ENCODE measurements at places on chromosomes 6 and 20.
A peak's percentile ranks its signal among the peaks of the same experiment; 100 is the strongest.

GRCh38 chr6:21393441-21394165 is 199.9 kb upstream of the SOX4 start:
- no peak for DNase-seq

DNA sequence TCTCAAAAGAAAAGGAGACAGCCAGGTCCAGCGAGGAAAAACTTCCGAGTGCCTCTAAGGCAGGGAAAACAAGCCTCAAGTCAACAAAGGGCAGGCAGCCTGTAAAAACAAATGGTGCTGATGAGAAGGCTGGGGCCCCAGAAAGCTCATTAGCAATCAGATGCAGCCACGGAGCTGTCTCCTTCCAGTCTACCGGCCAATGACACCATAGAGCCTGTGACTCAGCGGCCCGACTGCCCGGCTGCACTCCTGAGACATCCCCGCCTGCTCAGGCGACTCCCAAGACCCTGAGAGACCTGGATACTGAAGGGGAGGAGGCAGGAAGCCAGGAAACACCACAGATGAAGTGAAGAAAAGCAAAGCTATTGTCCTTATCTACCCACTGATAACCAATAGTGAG is 120.1 kb upstream of the HDDC2 start:
- DNase-seq: no peak

GRCh38 chr20:62454904-62455636 is 20.7 kb downstream of the GATA5 start:
- no peak for DNase-seq

DNA sequence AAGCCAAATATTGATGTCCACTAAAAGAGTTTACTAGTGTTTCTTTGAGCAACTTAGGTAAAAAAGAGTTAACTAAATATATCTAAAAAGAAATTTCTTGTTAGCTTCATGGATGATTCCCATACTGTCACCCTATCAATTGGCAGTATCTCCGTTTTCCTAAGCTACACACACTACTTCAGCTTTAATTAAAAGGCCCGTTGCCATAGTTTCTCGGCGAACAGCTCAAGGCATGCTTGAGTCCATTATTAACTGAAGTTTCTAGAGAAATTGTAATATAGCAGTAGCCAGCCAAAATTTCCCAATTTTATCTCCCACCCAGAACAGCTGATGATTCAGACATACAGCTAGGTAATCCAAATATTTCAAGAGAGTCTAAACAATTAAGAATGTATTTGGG is 20.0 kb upstream of the BEND6 start:
- DNase-seq: no peak

- DNase-seq: no peak
Observed at GRCh38 chr6:73290435-73290834, 27.4 kb upstream of the KHDC1 start.

DNA sequence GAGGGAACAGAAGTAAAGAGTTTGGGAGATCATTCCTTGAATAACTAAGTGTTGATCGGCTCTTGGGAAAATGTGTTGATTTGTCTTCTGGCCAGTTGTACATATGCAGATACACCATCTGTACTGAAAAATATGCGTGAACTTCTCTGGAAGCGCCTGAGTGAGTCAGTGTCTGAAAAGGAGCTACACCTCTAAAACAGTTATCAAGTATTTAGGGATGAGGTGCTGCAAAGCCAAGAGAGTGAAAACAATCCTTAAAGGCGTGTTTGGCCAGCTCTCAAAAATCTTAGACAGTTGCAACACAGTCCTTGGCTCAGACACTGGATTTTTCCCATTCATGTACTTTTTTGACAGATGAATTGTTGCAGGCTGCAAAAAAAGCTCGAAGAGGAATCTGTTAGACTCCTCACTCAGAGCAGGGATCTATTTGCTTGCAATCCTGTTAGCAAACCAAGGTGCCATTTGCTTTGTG is 61.3 kb downstream of the BMP6 start:
- DNase-seq: no peak

- DNase-seq: peak; percentile 4
Observed at GRCh38 chr6:111210194-111210728, 123.0 kb downstream of the SLC16A10 start.

- no peak for DNase-seq
Observed at GRCh38 chr6:151291722-151292059, 51.9 kb downstream of the AKAP12 start.

DNA sequence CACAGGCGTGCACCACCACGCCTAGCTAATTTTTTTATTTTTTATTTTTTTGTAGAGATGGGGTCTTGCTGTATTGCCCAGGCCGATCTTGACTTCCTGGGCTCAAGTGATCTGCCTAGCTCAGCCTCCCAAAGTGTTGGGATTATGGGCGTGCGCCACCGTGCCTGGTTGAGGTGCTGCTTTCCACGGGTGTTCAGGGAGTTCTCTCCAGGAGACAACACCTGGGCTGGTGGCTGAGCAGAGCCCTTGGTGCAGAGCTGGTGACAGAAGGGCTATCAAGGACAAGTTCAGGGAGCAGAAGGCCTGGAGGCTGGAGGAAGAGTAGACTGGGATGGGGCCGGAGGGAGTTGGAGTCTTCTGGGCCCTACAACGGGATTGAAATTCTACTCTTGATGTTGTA is 34.6 kb downstream of the TFAP2C start:
- no peak for DNase-seq

- DNase-seq: no peak
Observed at GRCh38 chr6:37135835-37136694, 33.9 kb upstream of the PIM1 start.

DNA sequence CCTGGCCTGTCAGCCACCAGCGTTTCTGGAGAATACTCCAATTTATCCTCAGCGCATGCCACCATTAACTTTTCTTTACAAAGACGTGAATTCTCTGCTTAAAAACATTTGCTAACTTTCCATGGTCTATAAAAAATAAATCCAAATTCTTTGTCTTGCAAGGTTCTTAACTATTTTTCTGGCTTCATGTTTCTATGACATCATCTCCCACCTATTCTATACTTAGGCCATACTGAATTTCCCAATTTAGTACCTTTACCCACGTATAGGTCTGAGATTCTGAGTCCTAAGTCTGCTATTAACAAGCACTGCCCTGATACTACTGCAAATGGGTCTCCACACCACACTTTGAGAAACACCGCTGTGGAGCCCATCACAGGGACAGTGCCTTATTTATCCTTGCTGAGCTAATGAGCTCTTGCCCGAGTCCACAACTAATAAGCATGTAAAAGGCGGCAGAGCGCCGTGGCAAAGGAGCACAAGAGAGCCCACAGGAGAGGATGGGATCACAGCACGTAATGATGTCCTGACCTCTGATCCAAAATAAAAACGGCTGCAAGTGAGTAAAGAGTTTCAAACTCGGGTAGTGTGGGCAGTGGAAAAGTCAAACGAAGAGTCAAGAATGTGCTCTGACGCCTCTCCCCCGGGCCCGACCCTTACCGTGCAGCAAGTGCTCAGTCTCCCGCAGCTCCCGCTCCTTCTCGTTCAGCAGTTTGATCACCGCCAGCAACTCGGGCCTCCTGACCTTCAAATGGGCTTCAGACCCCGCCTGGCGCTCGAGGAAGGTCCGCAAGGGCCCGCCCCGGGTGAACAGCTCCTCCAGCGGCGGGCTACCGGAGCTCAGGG is 519 bp downstream of the MTRF1L start:
- no peak for DNase-seq

DNA sequence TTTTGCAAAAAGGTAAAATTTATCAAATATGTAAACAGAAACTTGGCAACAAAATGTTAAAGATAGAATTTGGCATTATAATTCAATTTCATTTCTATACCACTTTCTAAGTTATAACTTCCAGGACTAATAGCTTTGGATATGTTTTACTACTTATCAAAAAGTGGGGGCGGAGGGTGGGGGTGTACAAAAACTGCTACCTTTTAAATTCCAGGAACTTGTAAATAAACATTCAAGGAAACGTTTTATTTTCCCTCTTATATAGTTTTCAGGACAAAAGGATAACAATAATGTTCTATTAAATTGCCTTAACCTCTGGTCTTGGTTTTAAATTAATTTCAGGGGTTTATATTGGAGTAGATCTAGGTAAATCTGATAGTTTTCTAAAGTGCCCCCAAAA is 103.8 kb downstream of the DST start:
- DNase-seq: no peak

DNA sequence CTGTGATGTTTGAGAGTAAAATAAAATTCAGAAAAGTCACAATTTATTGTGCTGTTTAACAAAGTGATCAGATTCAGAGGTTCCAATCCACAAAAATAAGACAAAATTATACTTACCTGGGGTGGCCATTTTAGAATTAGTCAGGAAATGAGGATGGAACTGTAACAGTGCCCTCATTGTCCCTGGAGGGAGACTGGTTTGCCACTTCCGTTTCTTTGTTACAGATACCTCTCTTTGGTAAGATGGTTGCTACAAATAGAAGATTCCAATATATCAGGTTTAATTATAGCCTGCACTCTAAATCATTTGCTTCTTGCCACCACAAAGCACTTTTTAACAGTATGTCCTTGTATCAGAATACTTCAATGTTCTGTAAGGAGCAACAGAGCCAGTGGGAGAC is 95.6 kb downstream of the CTNNBL1 start:
- no peak for DNase-seq

GRCh38 chr6:105021399-105021798 is 64.5 kb downstream of the LIN28B start:
- no peak for DNase-seq

DNA sequence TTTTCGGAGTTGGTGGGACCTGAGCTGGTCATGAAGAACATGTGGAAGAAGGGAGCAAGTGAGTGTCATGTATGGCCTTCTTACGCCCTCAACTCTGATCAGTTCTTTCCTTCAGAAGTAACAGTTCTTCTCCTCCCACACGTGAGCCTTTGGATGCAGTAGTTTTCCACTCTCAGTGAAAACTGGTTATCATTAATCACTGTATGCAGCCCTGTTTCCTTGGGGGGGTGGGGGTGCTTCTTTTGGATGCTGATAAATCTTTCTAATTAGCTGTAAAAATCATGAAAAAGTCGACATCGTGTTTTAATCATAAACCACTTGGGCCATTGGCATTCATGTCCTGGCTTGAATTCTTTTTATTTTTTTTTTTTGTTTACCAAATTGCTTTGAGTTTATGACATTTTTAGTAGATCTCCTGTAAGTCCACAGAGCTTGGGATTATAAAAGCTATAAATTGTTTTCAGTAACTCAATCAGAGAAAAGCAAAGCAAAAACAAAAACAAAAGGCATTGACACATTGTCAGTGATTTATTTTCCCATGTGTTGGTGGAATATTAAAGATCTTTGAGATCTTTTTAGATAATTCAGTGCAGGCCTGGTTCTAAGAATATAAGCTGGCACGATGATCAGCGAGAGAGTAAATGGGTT is 84.8 kb downstream of the TRMT11 start:
- no peak for DNase-seq

Data from NCI-H1417 treated with DMSO at 0.1 percent for 48 hours (cell line).